ENCODE measurements at places on chromosomes 11 and 22.

DNA sequence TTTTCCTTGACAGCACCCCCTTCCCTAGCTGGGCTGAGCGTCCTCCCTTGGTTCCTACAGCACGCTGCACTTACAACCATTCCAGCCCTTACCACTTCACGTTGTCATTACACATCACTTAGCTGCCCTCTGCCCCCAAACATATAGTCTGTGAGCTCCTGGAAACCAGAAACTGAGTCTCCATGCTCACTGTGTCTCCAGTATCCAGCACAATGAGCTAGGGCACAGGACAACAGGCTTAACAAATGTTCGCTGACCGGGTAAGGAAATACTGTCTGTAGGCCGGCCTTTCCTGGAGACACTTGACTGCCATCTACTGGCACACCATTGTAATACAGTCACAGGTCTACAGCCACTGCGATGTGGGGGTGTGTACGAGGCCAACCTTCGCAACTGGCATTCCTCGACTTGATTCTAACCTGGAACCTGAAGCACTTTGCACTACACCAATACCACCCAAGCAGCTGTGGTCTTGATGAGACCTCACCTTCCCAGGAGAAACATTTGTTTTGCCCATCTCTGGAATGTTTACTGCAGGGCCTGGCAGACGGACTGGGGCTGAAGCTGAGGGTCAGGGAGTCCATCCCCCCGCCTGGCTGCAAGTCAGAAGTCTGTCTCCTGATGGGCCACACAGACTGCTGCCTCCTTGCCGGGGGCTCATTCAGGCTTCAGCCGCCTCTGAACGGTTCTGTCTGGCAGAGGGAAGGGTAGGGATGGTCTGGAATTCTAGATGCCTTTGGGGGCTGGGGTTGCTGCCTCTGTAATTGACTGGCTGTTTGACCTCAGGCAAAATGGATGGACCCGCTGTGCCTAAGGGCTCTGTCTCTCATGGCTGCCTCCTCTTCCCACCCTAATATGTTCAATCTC, 72.0 kb downstream of the SYN3 start:
- peak; percentile 93 for DNase-seq

DNA sequence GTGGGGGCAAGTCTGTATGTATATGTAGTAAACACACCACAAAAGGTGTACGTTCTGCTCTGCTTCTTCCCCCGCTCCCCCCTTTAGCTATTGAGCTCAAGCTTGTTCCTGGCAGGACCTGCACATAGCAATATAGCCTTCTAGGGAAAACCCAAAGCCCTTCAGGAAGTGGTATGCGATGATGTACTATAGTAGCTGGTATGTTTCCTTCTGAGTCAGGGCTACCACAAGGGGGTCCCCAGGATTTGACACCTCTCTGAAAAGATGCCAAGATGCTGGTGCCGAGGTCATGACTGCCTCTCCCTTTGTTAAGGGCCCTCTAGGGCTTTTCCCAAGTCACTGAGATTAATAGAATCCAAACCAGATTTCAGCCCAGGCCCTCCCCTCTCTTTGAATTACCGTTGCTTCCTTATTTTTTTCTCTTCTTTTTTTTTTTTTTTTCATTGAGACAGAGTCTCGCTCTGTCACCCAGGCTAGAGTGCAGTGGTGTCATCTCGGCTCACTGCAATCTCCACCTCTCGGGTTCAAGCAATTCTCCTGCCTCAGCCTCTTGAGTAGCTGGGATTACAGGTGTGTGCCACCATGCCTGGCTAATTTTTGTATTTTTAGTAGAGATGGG, 268.4 kb downstream of the ETS1 start:
- DNase-seq, result no peak

- no peak for DNase-seq
Observed at GRCh38 chr11:31492320-31492913, 17.0 kb downstream of the IMMP1L start.

DNA sequence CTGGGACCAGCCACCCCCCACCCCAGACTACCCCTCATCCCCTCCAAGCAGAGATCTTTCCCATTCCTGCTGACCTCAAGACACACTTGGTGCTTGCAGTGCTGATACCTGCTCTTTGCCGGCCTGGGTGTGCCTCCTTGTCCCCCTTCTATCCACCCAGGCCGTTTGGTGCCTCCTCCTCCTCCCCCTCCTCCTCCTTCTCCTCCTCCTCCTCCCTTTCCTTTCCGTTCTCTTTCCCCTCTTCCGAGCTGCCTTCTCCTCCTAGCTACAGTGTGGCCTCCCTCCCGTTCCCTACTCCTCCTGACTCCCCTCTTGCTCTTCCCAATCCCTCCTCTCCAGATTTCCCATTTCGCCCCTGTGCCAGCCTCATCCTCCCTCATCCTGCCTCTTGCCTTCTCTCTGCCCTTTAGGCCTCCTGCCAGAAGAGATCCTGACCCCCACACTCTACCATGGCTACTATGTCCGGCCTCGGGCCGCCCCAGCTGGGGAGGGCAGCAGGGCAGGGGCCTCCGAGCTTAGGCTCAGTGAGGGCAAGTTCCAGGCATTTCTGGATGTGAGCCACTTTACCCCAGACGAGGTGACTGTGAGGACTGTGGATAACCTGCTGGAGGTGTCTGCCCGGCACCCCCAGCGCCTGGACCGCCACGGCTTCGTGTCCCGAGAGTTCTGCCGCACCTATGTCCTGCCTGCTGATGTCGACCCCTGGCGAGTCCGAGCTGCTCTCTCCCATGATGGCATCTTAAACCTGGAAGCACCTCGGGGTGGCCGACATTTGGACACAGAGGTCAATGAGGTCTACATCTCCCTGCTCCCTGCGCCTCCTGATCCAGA, 712 bp downstream of the HSPB2 start:
- DNase-seq, result no peak

GRCh38 chr22:18154821-18155390, 4.9 kb downstream of the USP18 start:
- no peak for DNase-seq

Data from endodermal cell (in vitro differentiated cells).